AG10803 (cell line): ENCODE measurements at places on chromosomes 4 and X.

- no peak for DNase-seq
Measured at GRCh38 chrX:38462257-38462656, 99.1 kb upstream of the TSPAN7 start.

GRCh38 chr4:99315839-99316238, 5.4 kb downstream of the ADH1B start:
- DNase-seq = no peak

- no peak for DNase-seq
Measured at GRCh38 chr4:119231491-119231890, 19.0 kb downstream of the USP53 start.

GRCh38 chrX:50769389-50770063, 44.5 kb downstream of the SHROOM4 start:
- no peak for DNase-seq

GRCh38 chr4:172188248-172188988, 375.2 kb downstream of the GALNTL6 start:
- DNase-seq = no peak

DNA sequence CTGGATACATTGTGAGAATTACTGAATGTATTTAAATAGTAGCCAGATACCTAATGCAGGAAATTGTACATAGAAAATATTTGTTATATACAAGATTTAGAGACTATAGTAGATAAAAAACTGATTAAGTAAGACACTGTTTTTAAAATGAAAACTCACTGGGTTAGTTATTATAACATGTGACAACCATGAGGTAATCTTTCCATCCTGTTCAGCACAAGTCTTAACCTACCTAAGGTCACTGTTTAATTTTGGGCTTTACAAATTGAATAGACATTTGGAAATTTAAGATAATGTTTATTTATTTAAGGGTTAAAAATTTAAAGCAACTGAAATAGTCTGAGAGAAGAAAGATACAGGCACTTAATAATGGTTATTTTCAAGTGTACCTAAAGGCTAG, 102.1 kb downstream of the STIM2 start:
- DNase-seq = no peak

- no peak for DNase-seq
Measured at GRCh38 chrX:47612418-47612817, 7.2 kb downstream of the SYN1 start.

DNA sequence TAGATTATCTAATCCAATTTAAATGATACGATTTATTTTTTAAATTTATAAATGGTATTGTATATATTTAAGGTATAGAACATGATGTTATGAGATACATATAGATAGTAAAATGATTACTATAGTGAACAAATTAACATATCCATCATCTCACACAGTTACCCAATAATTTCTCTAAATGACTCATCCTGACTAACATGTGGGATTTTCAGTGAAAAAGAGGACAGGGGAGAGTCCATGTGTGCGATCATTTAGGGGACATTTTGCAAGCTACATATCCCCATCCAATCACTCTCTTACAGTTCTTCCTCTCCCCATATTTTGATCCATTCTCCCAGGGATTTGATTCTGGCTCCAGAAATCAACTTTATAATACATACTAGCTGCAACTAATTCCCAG, 88.2 kb downstream of the ABCB7 start:
- DNase-seq = peak; percentile 3

DNA sequence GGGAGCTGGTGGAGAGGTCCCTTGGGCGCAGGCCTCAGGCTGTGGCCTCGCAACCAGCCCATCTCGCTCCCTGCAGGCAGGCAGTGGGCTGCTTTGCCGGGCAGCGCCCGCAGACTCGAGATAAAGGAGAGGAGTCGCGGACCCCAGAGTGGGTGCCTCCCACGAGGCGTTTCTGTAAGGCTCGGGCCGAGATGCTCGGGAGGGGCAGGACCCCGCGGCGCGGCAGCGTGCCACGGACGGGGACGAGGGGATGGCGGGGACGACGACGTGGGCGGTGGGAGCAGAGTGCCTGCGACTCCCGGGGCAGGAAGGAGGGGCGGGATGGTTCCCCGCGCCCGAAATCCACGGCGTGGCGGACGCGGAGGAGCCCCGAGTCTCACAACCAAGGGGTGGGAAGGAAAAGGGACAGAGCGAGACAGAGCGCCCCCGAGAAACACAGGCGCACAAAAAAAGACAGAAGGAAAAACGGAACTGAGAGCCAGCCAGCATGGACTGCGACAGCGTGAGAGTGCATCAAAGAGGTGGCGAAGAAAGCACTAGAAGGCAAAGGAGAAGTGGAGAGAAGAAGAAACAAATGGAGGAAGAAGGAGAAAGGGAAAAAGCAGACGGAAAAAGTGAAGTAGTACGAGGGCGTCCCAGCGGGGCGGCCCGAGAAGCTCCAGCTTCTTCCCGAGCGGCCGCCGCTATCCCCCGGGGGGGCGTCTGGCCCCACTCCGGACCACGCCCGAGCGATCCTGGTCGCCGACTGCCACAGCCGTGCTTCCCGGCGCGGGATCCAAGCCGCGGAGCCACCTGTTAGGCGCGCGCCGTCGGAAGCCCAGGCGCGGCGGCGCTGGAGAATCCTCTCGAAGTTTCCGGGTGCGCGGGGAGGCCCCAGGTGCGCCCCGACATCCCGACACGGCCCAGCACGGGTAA, 1.5 kb downstream of the BEND4 start:
- no peak for DNase-seq

DNA sequence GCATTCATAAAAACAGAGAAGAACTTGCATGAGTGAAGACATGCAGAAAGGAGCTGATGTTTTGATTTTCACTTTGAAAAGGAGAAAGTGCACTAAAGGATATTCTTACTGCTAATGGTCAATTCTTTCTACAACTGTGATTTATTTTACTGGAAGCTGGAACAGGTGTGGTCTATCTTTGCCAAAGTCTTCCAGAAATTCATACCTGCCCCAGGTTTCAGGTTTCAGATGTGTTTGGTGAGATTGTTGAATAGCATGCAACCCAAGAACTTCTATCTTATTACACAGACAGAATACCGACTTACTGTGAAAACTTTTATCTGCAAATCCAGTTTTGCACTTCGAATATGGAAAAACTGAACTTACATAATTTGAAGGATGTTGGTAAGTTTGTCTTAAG, 388.3 kb downstream of the PDGFC start:
- DNase-seq = no peak

DNA sequence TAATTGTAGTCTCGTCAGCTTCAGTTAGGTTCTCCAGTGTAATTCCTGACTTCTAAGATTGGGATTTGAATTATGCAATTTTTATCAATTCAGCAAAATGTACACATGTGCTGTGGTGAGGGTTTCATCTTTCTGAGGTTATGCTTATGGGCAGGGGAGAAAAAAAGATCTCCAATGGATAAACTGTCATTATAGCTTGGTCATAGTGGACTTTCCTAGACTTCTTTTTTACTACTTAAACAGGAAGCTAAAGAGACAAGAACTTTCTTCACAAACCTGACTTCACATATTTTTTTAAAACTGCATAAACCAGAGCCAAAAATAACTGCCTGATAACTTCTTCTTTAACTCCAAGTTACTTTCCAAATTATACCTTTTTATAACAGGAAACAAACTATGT, 21.7 kb upstream of the SPP1 start:
- DNase-seq = no peak
